ENCODE measurements at places on chromosomes 11 and 22.

- DNase-seq, result no peak
Observed at GRCh38 chr22:44355716-44356070, 42.9 kb upstream of the SHISAL1 start.

DNA sequence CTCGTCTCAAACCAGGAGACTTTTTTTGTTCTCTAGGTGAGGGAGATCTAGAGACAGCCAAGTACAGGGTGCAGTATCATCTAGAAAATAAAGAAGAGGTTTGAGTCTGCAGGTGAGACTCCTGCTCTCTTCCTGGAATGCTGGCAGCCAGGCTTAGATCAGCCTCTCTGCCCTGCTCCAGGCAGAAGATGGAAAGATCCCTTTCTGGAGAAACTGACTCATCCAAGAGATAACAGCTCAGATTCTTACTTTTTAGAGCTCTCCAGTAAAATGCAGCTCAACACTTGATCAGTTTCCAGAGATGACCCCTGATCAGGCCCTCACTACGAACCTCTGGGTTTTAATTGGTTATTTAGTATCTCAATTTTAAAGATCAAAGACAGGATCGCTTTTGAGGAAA, 44.6 kb upstream of the EHF start:
- peak; percentile 36 for DNase-seq

GRCh38 chr11:17277024-17277584, 565 bp downstream of the NUCB2 start:
- DNase-seq, result peak; percentile 14

- DNase-seq, result no peak
Observed at GRCh38 chr11:122342089-122342744, 226.2 kb upstream of the BLID start.

DNA sequence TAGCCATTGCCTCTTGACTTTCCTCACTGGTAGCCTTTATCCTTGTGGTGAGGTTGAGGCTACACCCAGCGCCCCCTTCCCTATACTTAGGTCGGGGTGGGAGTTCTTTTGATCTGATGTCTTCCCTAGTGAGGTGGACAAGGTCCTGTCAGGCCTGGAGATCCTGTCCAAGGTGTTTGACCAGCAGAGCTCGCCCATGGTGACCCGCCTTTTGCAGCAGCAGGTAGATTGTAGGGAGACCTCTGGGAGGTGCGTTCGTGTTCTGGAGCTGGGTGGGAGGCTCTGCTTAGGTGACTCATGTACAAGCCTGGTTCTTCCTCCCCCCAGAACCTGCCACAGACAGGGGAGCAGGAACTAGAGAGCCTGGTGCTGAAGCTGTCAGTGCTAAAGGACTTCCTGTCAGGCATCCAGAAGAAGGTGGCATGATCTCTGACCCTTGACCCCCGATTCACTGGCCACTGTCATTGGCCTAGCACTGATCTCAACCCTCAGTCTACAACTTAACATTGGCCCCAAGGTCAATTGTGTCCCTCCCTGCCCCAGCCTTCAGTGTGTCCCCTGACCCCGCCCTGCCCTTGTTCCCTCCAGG, 4.9 kb downstream of the INPPL1 start:
- no peak for DNase-seq

DNA sequence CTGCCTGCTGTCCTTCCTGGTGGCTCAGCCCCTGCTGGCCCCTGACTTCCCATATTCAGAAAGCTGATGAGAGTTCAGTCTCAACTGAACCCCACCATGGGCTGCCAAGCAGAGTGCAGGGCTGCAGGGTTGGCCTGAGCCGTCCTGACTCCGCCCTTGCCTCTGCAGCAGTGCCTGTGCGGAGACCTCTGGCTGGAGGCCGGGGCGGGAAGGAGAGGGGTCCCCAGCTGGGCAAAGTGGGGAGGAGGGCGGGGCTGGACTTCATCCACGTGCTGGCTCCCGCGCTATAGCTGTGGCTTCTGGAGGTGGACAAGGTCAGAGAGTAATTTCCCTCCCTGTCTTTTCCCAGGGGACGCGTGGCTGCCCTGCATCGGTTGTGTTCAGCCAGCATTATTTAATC, 13.6 kb downstream of the GLB1L3 start:
- no peak for DNase-seq

DNA sequence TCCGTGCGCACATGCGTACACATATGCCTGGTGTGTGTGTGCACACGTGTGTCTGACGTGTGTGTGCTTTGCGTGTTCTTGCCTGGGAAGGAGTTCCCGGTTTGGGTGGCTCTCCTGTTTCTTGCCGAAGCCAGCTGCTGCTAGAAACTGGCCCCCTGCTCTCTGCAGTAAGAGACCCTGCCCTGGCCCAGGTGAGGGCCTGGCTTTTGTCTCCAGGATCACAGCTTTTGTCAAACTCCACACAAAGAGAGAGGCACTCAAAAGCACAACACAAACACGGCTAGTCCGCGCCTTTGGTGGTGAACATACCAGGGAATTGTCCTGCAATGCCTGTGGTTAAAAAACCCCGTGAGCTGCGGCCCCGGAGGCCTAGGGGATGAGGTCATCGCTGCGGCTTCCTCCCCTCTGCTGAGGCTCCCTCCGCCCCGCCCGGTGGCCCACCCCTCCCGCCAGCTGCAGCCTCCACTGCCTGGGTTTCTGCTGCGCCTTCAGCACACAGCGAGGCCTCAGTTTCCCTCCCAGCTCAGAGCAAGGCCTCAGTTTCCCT, 88.9 kb downstream of the KCNQ1 start:
- DNase-seq, result peak; percentile 97

GRCh38 chr11:48167380-48167779, 49.2 kb upstream of the OR4B1 start:
- DNase-seq, result no peak

- no peak for DNase-seq
Observed at GRCh38 chr11:121109471-121109870, 8.4 kb downstream of the TECTA start.
